ENCODE measurements at places on chromosomes 1 and 21.
A peak's percentile ranks its signal among the peaks of the same experiment; 100 is the strongest.

DNA sequence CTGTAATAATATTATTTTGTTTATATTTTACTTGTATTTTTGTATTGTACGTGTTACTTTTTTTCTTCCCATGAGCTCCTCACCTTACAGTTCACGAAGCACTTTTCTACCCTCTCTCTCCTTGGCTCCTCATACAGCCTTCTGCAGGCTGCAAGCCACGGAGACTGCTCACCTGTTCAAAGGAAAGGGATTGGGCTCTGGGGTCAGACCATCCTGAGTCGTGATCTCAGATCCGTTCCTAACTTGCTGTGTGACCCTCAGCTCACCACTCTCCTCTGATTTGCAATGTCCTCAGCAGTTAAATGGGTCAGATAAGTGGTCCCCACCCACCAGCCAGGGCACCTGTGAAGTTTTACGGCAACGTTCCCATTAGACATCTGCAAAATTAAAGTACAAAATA is 54.1 kb downstream of the VWA5B1 start:
- DNase-seq, result no peak

DNA sequence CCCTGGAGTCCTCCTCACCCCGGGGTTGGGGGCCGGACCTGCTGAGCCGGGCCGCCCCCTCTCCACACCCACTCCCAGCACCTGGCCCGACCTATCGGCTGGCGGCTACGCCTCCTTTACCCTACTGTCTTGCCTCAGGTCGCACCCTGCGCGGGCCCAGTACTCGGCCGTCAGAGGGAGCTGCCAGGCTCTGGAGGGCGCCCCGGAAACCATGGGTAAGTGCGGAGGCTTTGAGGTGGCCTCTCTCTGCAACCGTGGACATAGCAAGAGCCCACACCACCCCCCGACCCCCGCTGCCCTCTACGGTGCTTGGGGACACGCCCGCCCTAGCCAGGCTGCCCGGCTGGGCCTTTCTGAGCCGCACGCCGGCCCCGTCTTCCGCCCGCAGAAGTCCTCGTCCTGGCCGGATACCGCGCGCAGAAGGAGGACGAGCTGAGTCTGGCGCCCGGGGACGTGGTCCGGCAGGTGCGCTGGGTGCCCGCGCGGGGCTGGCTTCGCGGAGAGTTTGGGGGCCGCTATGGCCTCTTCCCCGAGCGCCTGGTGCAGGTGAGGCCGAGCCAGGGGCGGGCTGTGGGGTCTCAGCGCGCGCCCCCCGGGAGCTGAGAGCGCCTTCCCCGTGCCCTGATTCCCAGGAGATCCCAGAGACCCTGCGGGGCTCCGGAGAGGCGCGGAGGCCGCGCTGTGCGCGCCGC is at the start of gene SH3D21:
TSS of gene SH3D21 (plus strand) at position 159 of the 692 bp plus-strand sequence. CDS start at position 212, 53 bp downstream.
- DNase-seq, result peak; percentile 62

- DNase-seq, result no peak
Measured at GRCh38 chr1:21668232-21668950, 766 bp downstream of the RAP1GAP start.

GRCh38 chr1:17080880-17081279 is 27.0 kb upstream of the SDHB start:
- DNase-seq, result no peak

DNA sequence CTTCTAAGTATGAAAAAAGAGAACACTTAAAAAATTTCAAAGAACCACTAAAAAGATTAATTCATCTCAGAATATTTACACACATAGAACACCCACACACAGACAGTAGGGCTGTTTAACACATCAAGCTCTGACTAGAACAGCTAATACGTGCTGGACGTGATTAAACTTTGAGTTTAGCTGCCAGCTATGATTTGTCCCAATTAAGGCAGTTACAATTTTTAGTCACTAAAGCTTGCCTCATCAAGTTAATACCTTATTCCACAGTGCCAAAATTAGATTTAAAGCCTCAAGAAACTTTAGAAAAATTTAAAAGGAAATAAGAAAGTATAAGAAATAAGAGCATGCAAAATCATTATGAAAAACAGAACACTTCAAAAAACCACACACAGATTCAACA is 18.9 kb downstream of the SLC16A1 start:
- no peak for DNase-seq

GRCh38 chr1:246482805-246483568 is 24.1 kb downstream of the SMYD3 start:
- no peak for DNase-seq

All from CD4-positive, alpha-beta T cell treated with Interleukin-6 for 4 hours (primary cell).